Activated CD4-positive, alpha-beta T cell treated with anti-CD3 and anti-CD28 coated beads, Interleukin-10, Interleukin-2, amounts not matched to agents 100 ng/mL and 50 ng/mL, durations not matched to agents 16 hours and 8 hours (primary cell): ENCODE measurements at places on chromosomes 16 and 17.

- no peak for DNase-seq
Observed at GRCh38 chr16:84818133-84818532, 1.7 kb upstream of the CRISPLD2 start.

DNA sequence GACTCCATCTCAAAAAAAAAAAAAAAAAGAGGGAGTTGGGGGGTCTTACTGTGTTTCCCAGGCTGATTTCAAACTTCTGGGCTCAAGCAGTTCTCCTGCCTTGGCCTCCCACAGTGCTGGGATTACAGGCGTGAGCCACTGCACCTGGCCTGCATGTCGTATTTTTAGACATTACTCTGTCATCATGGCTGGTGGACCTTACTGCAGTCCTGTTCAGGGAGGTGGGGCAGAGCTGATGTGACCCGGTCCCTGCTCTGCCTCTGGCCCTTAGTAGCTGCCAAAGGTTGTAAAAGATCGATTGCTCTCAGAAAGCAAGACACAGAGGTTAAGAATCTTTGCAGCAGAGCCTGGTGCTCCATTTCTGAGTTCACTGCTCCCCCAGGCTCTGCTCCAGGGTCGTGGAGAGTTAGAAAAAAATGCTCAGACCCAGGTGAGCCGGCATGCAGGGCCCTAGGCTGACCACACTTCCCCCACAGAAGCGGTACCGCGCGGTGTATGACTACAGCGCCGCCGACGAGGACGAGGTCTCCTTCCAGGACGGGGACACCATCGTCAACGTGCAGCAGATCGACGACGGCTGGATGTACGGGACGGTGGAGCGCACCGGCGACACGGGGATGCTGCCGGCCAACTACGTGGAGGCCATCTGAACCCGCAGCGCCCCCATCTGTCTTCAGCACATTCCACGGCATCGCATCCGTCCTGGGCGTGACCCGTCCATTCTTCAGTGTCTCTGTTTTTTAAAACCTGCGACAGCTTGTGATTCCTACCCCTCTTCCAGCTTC is 7.1 kb upstream of the LASP1NB start:
- no peak for DNase-seq

DNA sequence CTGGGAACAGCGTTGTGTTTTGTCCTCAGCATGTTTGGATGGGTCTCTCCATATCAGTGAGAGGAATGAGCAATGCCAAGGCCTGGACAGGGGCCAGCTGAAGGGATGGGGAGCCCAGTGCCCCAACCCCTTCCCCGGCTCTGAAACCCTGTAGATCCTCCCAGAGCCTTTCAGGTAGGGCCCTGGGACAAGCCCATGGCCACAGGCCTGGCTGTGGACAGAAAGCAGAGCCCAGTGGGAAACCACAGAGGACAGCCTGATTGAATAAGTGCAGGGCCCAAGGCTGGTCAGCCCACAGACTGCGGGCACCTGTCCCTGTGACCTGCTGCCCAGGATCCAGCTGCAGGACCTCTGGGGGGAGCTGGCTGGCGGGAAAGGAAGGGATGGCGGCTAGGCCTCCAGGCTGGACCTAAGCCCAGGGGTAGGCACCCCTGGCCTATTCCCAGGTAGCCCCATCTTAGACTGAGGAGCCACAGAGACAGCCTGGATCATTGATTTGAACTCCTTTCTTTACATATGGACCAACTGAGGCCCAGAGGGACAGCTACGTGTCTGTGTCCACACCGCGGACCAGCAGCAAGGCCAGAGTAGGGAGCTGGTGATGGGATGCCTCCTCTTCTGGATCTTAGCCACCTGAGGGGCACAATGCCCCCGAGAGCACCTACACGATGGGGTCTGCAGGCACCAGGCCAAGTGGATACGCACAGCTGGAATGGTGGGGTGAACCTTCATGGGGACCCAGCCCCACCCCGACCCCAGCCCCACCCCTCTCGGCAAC is 1.3 kb downstream of the CCDC102A start:
- no peak for DNase-seq

DNA sequence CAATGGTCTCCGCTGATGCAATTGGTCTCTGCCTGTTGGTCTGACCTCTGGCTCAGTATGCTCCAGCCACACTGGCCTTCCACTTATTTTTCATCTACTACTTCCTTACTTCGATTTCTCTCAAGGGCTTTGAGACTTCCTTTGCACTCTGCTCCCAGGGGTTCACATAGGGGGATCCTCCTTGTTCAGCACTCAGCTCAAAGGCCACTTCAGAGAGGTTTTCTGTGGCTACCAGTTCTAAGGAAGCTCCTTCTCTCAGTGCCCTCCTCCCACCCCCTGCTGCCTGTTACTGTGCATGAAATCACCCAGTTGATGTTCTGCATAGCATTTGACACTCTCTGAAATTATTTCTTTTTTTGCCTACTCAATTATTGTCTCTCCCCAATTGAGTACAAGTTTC is 476.4 kb downstream of the HS3ST3B1 start:
- DNase-seq: no peak

DNA sequence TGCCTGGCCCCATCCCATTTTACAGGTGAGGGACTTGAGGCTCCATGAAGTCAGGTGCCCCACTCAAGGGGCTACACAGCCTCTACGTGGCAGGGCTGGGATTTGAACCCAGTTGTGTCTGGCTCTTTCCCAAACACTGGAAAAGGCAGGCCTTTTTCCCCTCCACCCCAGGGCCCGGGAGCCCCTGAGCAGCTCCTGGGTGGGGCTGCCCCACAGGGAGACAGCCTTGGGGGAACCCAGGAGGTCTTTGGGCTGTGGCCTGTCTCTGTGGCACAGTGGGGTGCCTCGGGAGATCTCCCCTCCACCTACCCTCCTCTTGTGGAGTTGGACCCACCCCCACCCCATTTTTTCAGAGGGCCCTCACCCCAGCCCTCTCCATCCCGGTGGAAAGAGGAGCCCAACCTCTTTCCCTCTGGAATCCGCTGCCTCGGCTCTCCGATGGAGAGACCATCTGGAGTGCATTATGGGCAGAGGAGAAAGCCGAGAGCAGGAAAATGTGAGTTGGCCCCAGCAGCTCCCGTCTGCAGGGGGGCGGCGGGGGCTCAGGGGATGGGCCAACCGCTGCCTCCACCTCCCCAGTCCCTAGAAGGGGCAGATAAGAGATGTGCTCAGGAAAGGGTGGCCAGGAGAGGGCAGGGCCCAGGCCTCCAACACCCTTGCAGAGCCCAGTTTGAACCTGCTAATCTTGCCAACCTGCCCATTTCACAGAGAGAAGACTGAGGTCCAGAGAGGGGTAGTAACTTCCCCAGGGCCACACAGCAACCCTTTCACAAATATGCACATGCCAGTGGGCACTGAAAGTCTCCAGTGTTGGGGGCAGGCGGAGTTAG is 15.4 kb upstream of the TMEM92 start:
- DNase-seq: no peak

GRCh38 chr17:62179525-62180161 is 114.6 kb upstream of the MED13 start:
- no peak for DNase-seq

- DNase-seq: peak; percentile 54
Observed at GRCh38 chr16:80997139-80997798, 9.4 kb downstream of the CMC2 start.

DNA sequence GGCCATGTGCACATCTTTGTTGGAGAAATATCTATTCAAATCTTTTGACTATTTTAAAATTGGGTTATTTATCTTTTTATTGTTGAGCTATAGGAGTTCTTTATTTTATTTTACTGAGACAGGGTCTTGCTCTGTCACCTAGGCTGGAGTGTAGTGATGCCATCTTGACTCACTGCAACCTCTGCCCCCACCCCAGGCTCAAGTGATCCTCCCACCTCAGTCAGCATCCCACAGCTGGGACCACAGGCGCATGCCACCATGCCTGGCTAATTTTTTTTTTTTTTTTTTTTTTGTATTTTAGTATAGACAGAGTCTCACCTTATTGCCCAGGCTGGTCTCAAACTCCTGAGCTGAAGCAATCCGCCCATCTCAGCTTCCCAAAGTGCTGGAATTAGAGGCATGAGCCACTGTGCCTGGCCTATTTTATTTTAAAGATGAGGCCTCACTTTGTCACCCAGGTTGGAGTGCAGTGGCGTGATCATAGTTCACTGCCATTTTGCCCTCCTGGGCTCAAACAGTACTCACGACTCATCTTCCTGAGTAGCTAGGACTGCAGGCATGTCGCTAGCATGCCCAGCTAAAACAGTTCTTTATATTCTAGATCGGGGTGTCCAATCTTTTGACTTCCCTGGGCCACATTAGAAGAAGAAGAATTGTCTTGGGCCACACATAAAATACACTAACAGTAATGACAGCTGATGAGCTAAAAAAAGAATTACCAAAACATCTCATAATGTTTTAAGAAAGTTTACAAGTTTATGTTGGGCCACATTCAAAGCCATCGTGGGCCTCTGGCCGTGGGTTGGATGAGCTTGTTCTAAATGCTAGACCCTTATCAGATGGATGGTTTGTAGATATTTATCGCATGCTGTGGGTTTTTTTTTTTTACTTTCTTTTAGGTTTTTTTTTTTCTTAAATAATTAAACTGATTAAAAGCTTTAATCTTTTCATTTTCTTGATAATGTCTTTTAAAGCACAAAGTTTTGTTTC is 13.7 kb downstream of the TENT4B start:
- no peak for DNase-seq
